Stimulated activated CD8-positive, alpha-beta memory T cell treated with anti-CD3 and anti-CD28 coated beads, Interleukin-2, amount 100 ng/mL, for 48 hours (primary cell): ENCODE measurements at places on chromosomes 6 and 20.

DNA sequence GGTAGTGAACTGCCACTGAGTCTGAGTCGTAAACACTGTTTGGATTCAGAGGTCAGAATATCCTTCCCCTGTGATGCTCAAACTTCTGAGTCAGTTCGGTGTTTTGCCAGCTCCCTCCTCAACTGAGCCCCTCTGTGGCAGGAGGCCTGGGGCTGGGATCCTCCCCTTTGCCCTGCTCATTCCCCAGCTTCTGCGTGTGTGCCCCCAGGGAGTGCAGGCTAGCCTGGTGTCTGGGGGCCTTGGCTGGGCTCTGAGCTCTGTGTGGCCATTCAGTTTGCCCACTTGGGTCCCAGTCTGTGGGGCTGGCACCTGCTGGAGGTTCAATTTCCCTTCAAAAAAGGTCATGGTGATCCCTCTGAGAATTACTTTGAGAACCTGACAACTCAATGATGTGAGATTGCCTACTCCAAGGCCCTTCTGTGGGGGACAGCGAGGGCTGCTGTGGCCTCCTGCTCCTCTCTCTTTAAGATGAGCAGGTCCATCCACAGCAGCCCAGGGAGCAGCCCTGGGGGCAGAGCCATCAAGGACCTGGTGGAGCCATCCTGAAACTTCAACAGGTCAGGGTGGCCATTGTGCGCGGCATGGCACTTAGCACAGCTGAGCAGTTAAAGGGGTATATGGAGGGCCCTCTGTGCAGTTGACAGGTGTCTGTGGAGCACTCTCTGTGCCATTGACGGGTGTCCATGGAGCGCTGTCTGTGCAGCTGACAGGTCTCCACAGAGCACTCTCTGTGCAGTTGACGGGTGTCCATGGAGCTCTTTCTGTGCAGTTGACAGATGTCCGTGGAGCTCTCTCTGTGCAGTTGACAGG, 147.2 kb downstream of the SYCP2 start:
- no peak for DNase-seq

DNA sequence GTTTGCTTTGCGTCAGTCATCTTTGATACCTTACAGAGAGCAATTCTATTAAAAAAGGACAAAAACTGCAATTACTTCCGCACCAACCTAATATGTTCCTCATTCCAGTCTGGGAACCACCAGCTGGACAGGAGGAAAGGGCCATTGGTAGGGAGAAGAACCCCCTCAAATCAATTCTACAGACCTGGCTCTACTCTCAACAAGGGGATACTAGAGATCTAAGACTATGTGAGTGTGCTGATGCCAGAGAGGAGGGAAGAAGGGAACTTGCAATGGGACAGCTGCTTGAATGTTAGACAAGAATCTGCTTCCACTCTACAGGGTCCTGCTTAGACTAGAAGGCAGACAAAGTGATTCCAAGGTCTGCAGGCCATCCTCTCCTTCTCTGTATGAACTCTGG, 13.3 kb downstream of the MRPS18A start:
- no peak for DNase-seq

DNA sequence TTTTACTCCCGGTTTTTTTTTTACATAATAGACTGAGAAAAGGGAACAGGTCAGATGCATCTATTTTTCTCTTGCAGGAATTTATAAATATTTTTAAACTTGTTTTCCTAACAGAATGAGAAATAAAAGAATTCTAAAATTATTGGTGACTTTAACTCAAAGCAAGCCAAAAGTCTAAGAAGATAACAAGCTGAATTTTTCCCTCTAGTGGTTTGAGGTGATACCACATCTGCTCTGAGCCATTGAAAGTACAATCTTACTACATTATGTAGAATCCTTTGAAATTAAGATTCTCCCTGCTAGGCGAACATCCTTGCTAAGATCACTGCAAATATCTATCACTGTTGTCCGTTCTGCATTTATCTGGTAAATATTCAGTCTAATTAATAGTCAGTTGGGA, 10.7 kb upstream of the STMND1 start:
- DNase-seq, result no peak

- DNase-seq, result no peak
Observed at GRCh38 chr6:125310994-125311649, 9.4 kb upstream of the HDDC2 start.

DNA sequence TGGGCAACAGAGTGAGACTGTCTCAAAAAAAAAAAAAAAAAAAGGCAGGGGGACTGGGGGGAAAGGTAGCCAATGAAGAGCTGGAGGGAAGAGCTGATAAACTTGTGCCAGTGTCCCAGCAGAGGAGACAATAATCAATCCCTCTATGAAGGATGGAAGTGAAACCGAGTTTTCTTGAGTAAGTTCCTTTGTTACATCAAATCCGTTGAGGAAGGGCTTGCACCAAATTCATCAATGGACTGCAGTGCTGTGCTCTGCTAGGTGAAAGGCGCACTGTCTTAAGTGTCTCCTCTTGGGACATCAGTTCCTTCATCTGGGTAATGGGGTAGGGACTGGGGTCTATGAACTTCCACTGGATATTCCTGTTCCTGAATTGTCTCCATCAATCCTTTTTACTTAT, 3.0 kb upstream of the CRIP3 start:
- DNase-seq, result no peak

- DNase-seq, result no peak
Observed at GRCh38 chr20:38109591-38110524, 55.2 kb downstream of the TGM2 start.

GRCh38 chr6:144654506-144654905, 369.4 kb downstream of the UTRN start:
- DNase-seq, result no peak

- no peak for DNase-seq
Observed at GRCh38 chr6:43173591-43174262, 2.7 kb downstream of the SRF start.

- DNase-seq, result no peak
Observed at GRCh38 chr20:6819599-6819998, 52.1 kb downstream of the BMP2 start.

DNA sequence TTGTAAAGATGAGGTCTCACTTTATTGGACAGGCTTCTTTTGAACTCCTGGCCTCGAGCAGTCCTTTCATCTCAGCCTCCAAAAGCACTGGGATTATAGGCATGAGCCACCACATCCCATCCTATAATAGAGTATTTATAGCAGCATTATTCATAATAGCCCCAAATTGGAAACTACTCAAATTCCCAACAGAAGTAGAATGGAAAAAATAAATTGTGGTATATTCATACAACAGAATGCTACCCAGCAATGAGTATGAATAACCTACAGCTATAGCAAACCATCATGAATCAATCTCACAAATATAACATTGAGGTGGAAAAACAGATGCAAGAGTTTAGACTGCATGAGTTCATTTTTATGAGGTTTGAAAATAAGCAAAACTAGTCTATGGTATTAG, 84.8 kb upstream of the BTBD3 start:
- no peak for DNase-seq

- no peak for DNase-seq
Observed at GRCh38 chr6:158643836-158644230, 710 bp downstream of the DYNLT1 start.

DNA sequence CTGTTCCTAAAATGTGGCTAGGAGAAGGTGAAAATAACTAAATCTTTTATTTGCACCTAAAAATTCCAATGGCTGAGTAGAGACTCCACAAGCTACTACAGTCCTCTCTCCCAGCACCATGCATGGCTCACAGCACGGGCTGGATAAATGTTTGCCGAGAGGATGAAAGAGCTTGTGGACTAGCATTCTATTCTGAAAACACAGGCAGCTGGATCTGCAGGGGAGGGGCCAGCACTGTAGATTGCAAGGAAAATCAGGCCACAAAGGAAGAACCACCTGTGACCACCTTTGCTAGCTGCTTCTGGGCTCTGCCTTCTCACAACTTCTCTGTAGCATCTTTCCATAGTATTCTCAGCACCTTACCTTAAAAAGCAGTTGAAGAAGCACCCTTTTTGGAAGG, 46.6 kb downstream of the CLIC5 start:
- DNase-seq, result no peak

DNA sequence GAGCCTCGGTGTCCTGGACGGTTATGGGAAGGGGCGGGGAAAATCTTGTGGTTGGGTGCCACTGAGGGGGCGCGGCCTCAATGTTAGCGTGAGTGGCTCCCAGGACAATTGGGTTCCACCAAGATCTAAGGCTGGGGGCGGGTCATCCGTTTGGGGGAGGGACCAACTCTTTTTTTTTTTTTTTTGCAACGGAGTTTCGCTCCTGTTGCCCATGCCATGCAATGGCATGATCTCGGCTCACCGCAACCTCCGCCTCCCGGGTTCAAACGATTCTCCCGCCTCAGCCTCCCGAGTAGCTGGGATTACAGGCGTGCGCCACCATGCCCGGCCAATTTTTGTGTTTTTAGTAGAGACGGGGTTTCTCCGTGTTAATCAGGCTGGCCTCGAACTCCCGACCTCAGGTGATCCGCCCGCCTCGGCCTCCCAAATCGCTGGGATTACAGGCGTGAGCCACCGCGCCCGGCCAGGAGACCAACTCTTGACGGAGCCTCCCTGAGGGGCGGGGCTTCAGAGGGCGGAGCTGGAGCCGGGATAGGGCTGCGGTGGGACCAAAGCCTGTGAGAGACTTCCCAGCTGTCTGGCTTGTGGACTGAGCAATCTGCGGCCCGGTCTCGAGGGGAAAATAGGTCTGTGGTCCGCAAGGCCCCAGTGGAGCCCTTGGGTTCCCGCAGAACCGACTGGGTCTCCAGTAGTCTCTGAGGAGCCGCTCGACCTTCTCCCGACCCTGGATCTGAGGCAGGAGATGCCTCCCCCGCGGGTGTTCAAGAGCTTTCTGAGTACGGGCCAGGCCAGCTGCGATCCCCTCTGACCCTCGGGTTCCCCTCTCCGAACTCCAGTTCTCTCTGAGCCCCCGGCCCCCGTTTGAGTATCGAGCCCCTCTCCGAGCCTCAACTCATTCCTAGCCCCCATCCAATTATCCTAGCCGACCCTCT, 1.1 kb downstream of the SPAG4 start:
- DNase-seq, result peak; percentile 65

GRCh38 chr6:28011722-28012121, 54.7 kb downstream of the OR2B6 start:
- no peak for DNase-seq
